Progenitor cell of endocrine pancreas (in vitro differentiated cells): ENCODE measurements at places on chromosomes 3 and 15.

- H3K27ac ChIP-seq, result no peak overlapping the region
- H3K4me3 ChIP-seq, result no peak overlapping the region
- H3K27me3 ChIP-seq, result no peaks in the 10 kb centered on the region
- H3K4me1 ChIP-seq, result peaks cover 37% of the 10 kb centered on the region
- DNase-seq, result no peak
Observed at GRCh38 chr3:154139996-154140436, 18.8 kb downstream of the ARHGEF26 start.

DNA sequence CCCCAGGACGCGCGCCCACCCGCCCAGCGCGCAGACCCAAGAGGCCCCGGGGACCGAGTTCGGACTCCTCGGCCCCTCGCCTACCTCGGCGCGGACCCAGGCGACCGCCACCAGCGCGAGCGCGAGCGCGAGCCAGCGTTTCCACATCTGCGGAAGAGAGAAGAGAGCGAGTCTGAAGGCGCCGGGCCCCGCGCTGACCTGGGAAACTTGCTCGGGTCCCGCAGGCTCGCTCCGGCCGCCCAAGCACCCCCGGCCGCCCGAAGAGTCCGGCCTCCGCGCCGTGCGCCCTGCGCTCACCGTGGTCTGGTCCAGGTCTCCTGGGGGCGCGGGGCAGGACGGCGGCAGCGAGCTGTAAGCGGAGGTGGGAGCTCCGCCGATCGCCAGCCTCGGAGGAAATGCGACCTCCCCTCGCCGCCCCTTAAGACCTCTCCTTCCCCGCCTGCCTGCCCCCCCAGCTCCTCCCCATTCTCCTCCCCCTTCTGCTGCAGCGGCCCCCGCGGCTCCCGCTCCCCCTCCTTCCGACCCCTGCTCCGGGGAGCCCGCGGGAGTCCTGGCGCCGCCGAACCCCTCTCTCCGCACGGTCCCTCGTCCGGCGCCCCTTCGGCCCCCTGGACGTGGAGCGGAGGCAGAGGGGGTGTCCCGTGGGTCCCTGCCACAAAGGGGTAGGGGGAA is at the start of gene FSTL1:
TSS of gene FSTL1 (minus strand) at position 393 of the 672 bp plus-strand sequence. CDS start at position 147, 246 bp downstream.
- peaks cover 3% of the 10 kb centered on the region for H3K36me3 ChIP-seq
- H3K4me3 ChIP-seq, result peak within 1 kb of the TSS; percentile 94
- peaks cover 13% of the 10 kb centered on the region for H3K4me1 ChIP-seq
- H3K27me3 ChIP-seq, result peaks cover 2% of the 10 kb centered on the region

- H3K27me3 ChIP-seq, result peaks cover 3% of the 10 kb centered on the region
- H3K36me3 ChIP-seq, result no peaks in the 10 kb centered on the region
- H3K4me1 ChIP-seq, result peaks cover 11% of the 10 kb centered on the region
- DNase-seq, result no peak
- H3K27ac ChIP-seq, result no peak overlapping the region
Observed at GRCh38 chr3:459311-459670, 262.7 kb downstream of the CHL1 start.

DNA sequence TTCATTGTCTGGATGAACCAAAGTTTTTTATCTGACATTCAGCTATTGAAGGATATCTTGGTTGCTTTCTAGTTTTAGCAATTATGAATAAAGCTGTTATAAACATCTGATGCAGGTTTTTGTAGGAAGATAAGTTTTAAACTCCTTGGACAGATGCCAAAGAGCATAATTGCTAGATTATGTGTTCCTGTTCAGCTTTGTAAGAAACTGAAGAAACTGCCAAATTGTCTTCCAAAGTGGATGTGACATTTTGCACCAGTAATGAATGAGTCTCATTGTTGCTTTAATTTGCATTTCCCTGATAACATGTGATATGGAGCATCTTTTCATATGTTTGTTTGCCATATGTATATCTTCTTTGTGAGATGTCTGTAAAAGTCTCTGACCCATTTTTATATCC is 239.9 kb upstream of the TTC14 start:
- H3K36me3 ChIP-seq, result no peaks in the 10 kb centered on the region
- no peak overlapping the region for H3K27ac ChIP-seq
- H3K4me1 ChIP-seq, result peaks cover 4% of the 10 kb centered on the region
- H3K4me3 ChIP-seq, result no peak overlapping the region

GRCh38 chr3:131957980-131958379 is 76.8 kb downstream of the CPNE4 start:
- DNase-seq, result no peak
- no peak overlapping the region for H3K27ac ChIP-seq
- H3K4me3 ChIP-seq, result no peak overlapping the region
- H3K4me1 ChIP-seq, result peaks cover 8% of the 10 kb centered on the region

- H3K4me1 ChIP-seq, result no peaks in the 10 kb centered on the region
- H3K4me3 ChIP-seq, result no peak overlapping the region
- no peaks in the 10 kb centered on the region for H3K27me3 ChIP-seq
- H3K36me3 ChIP-seq, result no peaks in the 10 kb centered on the region
- H3K27ac ChIP-seq, result no peak overlapping the region
Observed at GRCh38 chr3:74801924-74802323, 187.5 kb upstream of the CNTN3 start.

DNA sequence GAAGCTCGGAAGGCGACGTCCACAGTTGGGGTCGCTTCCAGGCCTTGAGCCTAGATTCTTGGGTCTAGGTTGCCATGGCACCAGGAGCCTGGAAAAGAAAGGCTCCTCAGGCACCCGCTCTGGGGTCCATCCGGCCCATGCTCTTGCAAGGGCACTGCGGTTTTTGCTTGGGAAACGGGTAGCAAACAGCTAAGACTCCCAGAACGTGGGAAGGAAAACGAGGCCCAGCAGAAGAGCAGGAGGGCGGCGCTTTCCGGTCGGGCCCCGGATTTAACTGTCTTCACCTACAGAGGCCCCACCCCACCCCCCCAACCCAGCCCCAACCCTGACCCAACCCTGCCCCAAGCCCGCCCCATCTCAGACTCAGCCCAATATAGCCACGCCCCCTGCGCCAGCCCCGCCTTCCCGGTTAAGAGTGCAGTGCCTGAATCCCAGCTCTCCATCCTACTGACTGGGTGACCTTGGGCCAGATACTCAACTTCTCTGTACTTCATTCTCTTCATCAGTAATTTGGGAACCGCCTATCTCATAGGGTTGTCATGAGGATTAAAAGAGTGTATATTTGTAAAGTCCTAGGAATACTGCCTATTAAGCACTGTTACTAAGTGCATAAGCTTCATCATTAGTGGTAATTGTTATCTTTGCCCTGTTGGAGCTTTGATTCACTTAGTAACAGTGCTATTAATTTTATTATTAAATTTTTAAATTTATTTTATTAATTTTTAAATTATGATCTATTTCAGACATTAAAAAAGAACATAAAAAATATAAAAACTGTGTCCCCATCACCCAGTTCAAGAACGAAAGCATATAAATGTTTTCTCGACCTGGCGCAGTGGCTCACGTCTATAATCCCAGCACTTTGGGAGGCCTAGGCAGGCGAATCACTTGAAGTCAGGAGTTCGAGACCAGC is 28.4 kb upstream of the SMAD6 start:
- peaks cover 16% of the 10 kb centered on the region for H3K4me1 ChIP-seq
- DNase-seq, result no peak
- H3K27me3 ChIP-seq, result no peaks in the 10 kb centered on the region
- H3K27ac ChIP-seq, result no peak overlapping the region

- H3K36me3 ChIP-seq, result no peaks in the 10 kb centered on the region
- DNase-seq, result no peak
- peaks cover 11% of the 10 kb centered on the region for H3K4me1 ChIP-seq
- H3K27ac ChIP-seq, result no peak overlapping the region
- no peaks in the 10 kb centered on the region for H3K27me3 ChIP-seq
- no peak overlapping the region for H3K4me3 ChIP-seq
Observed at GRCh38 chr3:111648991-111649579, 53.9 kb upstream of the ZBED2 start.

DNA sequence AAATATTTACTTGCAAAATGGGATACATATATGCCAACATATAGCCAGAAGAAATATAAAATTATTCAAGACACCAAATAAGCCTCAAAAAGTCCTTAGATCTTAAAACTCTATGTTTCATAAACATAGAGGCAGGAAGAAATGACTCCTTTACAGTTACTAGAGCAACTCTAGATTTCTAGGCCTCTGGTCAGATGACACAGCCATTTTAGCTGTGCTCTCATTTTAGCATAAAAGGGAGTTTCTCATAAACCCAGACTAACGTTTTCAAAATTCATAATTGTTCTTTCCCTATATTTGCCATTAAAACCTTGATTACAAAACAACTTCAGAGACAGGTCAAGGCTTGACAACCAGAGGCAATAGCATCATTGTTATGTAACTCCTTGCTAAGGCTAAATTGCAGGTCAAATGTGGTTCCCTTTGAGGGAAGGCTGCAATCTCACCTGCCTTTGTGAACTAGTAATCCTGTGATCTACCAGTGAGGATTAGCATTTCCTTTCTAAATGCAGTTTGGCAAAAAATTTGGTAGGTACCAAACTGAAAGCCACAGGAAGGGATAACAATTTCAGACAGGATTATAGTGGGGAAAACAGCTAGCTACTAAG is 8.2 kb downstream of the THOC7 start:
- DNase-seq, result no peak
- H3K4me3 ChIP-seq, result no peak overlapping the region
- H3K27ac ChIP-seq, result no peak overlapping the region
- H3K4me1 ChIP-seq, result peaks cover 11% of the 10 kb centered on the region
- peaks cover 9% of the 10 kb centered on the region for H3K36me3 ChIP-seq
- no peaks in the 10 kb centered on the region for H3K27me3 ChIP-seq

- no peaks in the 10 kb centered on the region for H3K36me3 ChIP-seq
- peaks cover 8% of the 10 kb centered on the region for H3K27me3 ChIP-seq
- peak overlapping the region; percentile 85 for H3K4me3 ChIP-seq
- peak overlapping the region; percentile 99 for H3K27ac ChIP-seq
- peaks cover 16% of the 10 kb centered on the region for H3K4me1 ChIP-seq
Observed at GRCh38 chr3:119322835-119323722, 28.9 kb downstream of the ARHGAP31 start.

- peaks cover 12% of the 10 kb centered on the region for H3K27me3 ChIP-seq
- H3K4me3 ChIP-seq, result no peak overlapping the region
- DNase-seq, result no peak
- H3K4me1 ChIP-seq, result peaks cover 2% of the 10 kb centered on the region
- no peak overlapping the region for H3K27ac ChIP-seq
Observed at GRCh38 chr3:14358426-14359211, 43.8 kb upstream of the SLC6A6 start.

- no peak for DNase-seq
- peaks cover 3% of the 10 kb centered on the region for H3K27me3 ChIP-seq
- no peak overlapping the region for H3K27ac ChIP-seq
- no peaks in the 10 kb centered on the region for H3K4me1 ChIP-seq
- no peaks in the 10 kb centered on the region for H3K36me3 ChIP-seq
Observed at GRCh38 chr3:130761730-130762311, 15.2 kb upstream of the PIK3R4 start.

- H3K4me1 ChIP-seq, result no peaks in the 10 kb centered on the region
- H3K4me3 ChIP-seq, result no peak overlapping the region
- DNase-seq, result no peak
- H3K27ac ChIP-seq, result no peak overlapping the region
- H3K36me3 ChIP-seq, result peaks cover 22% of the 10 kb centered on the region
- H3K27me3 ChIP-seq, result no peaks in the 10 kb centered on the region
Observed at GRCh38 chr15:39969002-39969394, 35.1 kb downstream of the EIF2AK4 start.

GRCh38 chr15:58559904-58560588 is 128.3 kb downstream of the LIPC start:
- H3K27me3 ChIP-seq, result peaks cover 2% of the 10 kb centered on the region
- no peak overlapping the region for H3K4me3 ChIP-seq
- no peak overlapping the region for H3K27ac ChIP-seq
- H3K36me3 ChIP-seq, result no peaks in the 10 kb centered on the region

- H3K4me3 ChIP-seq, result no peak overlapping the region
- no peak overlapping the region for H3K27ac ChIP-seq
- peaks cover 14% of the 10 kb centered on the region for H3K36me3 ChIP-seq
- H3K4me1 ChIP-seq, result peaks cover 10% of the 10 kb centered on the region
Observed at GRCh38 chr3:136161516-136161915, 34.6 kb downstream of the MSL2 start.

- H3K4me3 ChIP-seq, result no peak overlapping the region
- peaks cover 2% of the 10 kb centered on the region for H3K4me1 ChIP-seq
- no peaks in the 10 kb centered on the region for H3K27me3 ChIP-seq
Observed at GRCh38 chr15:40061212-40061901, 22.4 kb upstream of the SRP14 start.

DNA sequence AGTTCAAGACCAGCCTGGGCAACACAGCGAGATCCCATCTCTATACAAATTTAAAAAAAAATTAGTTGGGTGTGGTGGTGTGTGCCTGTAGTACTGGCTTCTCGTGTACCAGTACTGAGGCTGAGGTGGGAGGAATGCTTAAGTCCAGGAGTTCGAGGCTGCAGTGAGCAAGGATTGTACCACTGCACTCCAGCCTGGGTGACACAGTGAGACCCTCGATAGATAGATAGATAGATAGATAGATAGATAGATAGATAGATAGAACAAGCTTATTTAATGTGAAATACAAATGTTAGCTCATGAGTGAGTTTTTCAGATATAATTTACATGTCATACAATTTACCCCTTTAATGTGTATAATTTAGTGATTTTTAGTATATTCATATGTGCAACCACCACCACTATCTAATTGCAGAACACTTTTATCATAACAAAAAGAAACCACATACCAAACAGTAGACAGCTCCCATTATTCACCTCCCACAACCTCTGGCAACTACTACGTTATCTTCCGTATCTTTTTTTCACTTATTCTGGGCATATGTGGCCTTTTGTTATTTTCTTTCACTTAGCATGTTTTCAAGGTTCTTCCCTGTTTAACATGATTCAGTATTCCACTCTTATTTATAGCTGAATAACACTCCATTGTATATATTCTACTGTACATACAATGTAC is 13.1 kb upstream of the PRRT3 start:
- H3K27me3 ChIP-seq, result no peaks in the 10 kb centered on the region
- no peak overlapping the region for H3K27ac ChIP-seq
- H3K4me1 ChIP-seq, result no peaks in the 10 kb centered on the region

GRCh38 chr3:97763586-97764406 is 762 bp upstream of the ARL6 start:
- H3K4me1 ChIP-seq, result peaks cover 22% of the 10 kb centered on the region
- H3K4me3 ChIP-seq, result peak overlapping the region; percentile 99
- DNase-seq, result no peak
- H3K36me3 ChIP-seq, result no peaks in the 10 kb centered on the region

GRCh38 chr3:161274691-161275298 is 53.7 kb downstream of the NMD3 start:
- DNase-seq, result no peak
- H3K4me1 ChIP-seq, result peaks cover 13% of the 10 kb centered on the region
